ENCODE measurements at places on chromosomes 4 and X. TPM values are rescaled to one million over a fixed set of nuclear protein-coding genes. Genes with fewer than 3 reads are reported as not detected.

The SPANXB1 gene
- not detected for polyA plus RNA-seq

The NPY5R gene
- not detected for polyA plus RNA-seq

The TMEM150C gene
- polyA plus RNA-seq, result 2.4 TPM

The LAMTOR3 gene
- polyA plus RNA-seq, result 60.8 TPM

The NOX1 gene
- not detected for polyA plus RNA-seq

The ATP11C gene
- 3.3 TPM for polyA plus RNA-seq

The MAGEE1 gene
- polyA plus RNA-seq, result 0.62 TPM

The SMIM31 gene
- polyA plus RNA-seq, result not detected

The SH3D19 gene
- polyA plus RNA-seq, result 29.0 TPM

The CRMP1 gene
- 1.9 TPM for polyA plus RNA-seq

The EFHC2 gene
- 0.37 TPM for polyA plus RNA-seq

The CHRDL1 gene
- polyA plus RNA-seq, result 3.3 TPM

The IL2RG gene
- 9.9 TPM for polyA plus RNA-seq

The CLDN22 gene
- polyA plus RNA-seq, result not detected

All from stomach (tissue), 19 donors.